ENCODE measurements at places on chromosomes 5 and 9. TPM values are rescaled to one million over a fixed set of nuclear protein-coding genes. Genes with fewer than 3 reads are reported as not detected.

- DNase-seq, result no peak
Observed at GRCh38 chr5:54551926-54552325, 34.4 kb downstream of the SNX18 start.

DNA sequence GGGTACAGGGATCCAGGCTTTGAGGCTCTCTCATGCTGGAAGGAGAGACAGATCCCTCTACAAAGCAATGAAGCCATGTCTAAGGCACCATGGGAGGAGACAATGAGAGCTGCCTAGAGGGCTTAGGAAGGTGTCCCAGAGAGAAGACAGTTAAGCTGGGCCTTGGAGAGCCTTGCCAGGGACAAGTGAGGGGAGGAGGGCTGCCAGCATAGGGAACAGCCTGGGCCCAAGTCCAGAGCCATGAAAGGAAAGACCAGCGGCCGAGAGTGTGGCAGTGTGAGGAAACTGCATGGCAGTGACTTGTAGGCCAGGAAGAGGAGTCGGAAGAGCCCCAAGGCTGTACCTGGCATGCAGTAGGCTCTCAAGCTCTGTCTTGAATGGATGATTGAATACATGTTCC is 88.5 kb downstream of the PSD2 start:
- DNase-seq, result no peak

GRCh38 chr9:121997791-121998190 is 95.3 kb downstream of the TTLL11 start:
- DNase-seq, result peak; percentile 28

The SHISAL2B gene
- not detected for total RNA-seq

The CTNND2 gene
- 4.9 TPM for total RNA-seq

The TAS2R1 gene
- total RNA-seq, result not detected

The SCGB3A2 gene
- not detected for total RNA-seq

Data from Daoy (cell line).